Cardiac septum (tissue), 1 donor: ENCODE measurements at places on chromosomes 11 and 22. TPM values are rescaled to one million over a fixed set of nuclear protein-coding genes. Genes with fewer than 3 reads are reported as not detected.

DNA sequence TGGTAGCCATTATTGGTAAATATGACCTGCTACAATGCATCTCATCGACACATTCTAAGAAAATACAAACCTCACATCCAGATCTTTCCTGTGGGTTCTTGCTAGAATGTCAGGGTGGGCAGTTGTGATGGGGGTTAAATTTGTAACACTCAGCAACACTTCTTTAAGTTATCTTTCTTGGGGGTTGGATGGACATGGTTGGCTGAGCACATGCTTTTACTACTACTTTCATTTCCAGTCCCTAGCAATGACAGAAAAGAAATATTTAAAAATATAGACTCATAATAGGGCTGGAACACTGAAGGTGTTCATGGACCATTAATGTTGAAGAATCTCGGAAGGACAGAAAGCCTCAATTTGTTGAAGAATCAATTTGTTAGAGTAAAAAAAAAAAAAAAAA, 57.6 kb downstream of the APOL3 start:
- DNase-seq = no peak

- DNase-seq = no peak
Measured at GRCh38 chr11:24697522-24698111, 200.8 kb downstream of the LUZP2 start.

- no peak for DNase-seq
Measured at GRCh38 chr22:21984793-21985192, 2.2 kb upstream of the TOP3B start.

DNA sequence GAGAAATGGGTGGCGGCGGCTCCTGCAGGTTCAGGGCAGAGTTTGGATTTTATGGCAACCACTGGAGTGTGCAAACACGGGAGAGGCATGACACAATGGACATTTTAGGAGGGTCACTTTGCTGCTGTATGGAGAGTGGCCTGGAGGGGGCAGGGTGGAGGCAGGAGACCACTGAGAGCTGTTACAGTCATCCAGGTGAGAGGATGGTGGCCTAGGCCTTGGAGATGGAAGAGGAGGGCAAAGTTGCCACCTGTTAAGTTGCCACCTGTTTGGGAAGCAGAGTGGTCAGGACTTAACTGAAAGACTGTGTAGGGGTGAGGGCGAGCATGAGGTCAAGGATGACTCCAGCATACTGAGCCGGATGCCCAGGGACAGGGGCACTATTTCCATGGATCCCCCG, 2.3 kb upstream of the RAD9A start:
- DNase-seq = no peak

GRCh38 chr11:45922425-45923082, at the start of gene LARGE2:
Gene LARGE2, plus strand, starts transcription at chr11:45922656. Its CDS starts 227 bp downstream, at chr11:45922883.
- DNase-seq = no peak

DNA sequence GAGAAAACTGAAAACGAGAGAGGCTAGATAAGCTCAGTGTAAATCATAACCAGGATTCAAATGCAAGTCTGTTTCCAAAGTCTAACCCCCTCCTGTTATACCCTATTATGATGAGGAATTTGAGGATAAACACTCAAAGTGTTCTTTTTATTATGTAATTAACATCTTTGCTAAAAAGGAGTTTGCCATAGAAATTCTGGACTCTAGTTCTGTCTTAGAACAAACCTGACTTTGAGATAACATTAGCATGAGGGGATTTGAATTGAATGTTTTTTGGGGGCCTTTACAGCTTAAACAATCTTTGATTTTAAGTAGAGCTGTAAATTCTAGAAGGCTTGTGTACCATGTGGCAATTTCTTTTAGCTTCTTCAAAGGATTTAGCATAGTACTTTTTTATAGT, 9.5 kb downstream of the C11orf54 start:
- no peak for DNase-seq

- DNase-seq = no peak
Measured at GRCh38 chr11:1752907-1753228, 2.5 kb upstream of the IFITM10 start.

DNA sequence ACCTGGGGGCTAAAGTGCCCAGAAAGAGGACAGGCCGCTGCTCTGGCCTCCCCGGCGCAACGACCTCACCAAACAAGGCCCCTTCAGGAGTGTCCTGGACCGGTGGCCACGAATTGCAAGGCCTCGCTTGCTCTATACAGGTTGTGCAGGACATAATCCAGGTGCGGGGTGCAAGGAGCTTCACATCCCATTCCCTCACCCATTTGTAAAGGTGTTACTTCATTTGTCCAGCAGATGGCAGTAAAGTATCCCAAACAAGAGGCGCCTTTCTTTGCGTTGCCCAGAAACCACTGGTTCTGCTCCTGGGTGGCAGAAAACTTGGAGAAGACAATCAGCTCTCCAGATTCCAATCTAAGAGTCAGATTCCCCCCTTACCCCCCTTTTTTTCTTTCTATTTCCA, 35.9 kb upstream of the PRDM11 start:
- DNase-seq = no peak

DNA sequence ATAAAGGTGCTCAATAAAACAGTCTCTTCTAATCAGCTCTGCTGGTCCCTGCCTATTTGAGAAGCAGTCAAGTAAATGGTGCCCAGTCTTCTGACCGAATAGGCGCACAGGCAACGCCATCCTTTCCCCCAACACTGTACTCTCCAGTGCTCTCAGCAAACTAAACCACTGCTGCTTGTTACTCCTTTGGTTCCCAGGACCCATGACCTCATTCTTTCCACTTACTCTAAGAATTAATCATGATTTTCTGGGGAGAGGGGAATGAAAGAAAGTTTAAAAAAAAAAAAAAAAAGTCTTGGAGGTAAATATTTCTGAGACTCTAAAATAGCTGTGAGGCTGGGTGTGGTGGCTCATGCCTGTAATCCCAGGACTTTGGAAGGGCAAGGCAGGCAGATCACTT, 63.7 kb downstream of the SGSM3 start:
- DNase-seq = no peak

Gene DERL3
- 2.2 TPM for total RNA-seq

Gene USH1C
- total RNA-seq = not detected

DNA sequence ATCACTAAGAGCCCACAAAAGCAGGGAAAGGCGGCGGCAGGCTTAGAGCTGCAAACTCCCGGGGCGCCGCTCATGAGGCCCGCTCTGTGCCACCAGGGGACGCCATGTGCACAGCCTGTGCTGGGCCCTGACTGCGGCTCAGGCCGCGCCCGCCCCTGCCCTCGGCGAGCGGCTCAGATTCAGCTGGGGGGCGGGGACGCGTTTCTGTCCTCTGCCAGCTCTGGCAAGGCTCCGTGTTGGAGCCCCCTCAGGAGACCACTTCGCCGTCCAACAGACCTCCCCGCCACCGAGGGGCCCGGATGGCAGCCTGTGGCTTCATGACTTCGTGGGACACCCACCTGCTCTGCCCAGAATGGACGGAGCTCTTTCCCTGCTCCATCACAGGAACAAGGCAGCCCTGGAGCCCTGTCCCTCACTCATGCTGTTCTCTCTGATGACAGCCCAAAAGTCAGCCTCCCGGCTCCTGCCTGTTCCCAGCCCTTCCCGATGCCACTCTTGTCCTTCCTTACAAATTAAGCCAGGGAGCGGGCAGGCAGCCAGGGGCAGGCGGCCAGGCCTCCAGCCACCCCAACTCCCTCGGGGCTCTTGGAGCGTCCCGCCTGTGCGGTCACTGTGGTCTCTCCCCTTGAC, 69.1 kb downstream of the NAT10 start:
- peak; percentile 89 for DNase-seq
